ACHN (cell line): ENCODE measurements at places on chromosomes 7 and 10.

GRCh38 chr7:102830197-102830596, 81.4 kb downstream of the FAM185A start:
- no peak for DNase-seq

GRCh38 chr7:124191030-124191429, 158.2 kb upstream of the TMEM229A start:
- DNase-seq = no peak

GRCh38 chr10:122014652-122015248, 25.8 kb downstream of the TACC2 start:
- DNase-seq = no peak

- no peak for DNase-seq
Observed at GRCh38 chr10:31194986-31195385, 124.0 kb upstream of the ZEB1 start.

DNA sequence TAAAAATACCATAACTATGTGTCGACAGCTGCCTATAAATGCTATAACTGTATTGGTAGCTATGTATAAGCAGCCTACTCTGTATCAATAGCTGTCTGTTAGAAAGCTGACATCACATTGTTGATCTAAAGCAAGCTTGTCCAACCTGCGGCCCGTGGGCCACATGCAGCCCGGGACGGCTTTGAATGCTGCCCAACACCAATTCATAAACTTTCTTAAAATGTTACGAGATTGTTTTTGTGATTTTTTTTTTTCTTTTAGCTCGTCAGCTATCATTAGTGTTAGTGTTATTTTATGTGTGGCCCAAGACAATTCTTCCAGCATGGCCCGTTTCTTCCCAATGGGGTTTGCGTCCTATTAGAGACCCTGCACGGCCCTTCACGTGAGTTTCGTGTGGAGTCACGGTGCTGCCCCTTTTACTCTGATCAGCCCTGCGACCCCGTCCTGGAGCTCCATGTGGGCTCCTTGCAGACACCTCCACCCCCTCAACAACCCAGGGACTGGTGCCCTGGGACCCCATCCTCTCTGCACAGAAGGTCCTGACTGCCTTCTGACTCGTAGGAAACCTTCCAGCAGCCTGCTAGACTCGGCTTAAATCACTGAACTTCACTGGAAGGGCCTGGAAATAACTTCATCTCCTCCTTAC, 4.5 kb upstream of the PRKAR1B start:
- no peak for DNase-seq

DNA sequence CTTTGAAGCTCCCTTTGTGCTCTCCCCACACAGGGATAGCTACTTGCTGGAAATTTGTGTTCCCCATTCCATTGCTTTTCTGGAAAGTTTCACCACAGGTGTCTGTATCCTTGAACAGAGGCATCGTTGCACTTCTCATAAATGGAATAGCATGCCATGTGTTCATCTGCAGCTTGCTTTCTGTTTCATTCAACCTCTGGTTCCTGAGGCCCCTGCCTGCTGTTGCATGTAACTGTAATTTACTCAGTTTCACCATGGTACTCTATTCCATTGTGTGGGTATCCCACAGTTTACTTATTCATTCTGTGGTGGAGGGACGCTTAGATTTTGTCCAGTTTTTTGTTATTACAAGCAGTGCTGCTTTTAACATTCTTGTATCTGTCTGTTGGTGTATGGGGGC, 32.0 kb downstream of the EEPD1 start:
- no peak for DNase-seq

DNA sequence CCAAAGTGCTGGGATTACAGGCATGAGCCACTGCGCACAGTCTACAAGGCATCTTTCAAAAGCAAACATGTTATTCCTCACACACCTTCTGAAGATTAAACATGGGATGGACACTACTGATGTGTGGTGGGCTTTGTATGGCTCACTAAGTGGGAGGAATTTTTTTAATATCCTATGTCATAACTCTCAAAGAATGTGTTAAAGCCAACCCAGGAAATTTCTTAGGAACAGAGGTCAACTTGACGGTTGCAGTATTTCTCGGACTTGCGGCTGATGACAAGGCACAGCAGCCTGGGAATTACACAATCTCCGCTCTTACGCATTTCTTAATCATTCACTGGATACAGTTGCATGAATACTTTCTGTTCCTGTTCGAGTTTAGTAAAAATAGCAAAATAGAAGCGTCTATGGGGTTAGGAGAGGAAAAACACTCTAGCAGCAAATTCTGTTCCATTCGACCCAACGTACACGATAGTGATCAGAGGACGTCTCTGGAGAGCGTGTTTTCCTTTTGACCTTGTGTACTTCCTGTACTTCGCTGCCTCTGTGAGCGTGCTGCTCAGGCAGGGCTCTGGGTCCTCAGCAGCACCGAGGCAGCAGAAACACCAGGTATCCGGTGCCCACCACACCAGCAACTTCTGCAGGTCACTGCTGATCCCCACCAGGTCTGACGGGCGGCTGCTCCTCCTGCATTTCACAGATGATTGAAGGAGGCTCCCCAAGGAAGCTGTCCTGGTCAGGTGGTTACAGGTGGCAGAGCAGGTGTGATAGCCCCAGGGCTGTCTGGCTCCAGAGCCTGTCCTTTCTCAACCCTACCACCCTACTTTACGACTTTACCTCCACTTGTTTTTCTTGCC, 26.4 kb upstream of the SRGN start:
- peak; percentile 100 for DNase-seq

GRCh38 chr10:34520084-34520483, 295.0 kb downstream of the PARD3 start:
- no peak for DNase-seq

DNA sequence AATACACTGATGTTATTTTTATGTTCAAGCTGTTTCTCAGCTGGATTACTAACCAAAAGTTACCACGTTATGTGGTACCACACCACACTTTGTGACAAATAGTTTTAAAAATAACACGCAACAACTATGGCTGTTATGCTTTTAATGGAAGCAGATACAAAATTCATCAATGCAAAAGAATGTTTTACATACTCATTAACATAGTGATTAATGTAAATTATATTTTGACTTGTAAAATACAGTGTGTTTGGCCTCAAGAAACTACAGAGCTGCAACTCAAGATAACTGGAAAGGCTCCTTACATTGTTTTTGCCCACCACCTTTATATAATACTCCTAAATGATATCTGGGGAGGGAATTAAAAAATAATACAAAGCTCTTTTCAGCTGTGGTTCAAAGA, 25.5 kb downstream of the NCOA4 start:
- DNase-seq = no peak

DNA sequence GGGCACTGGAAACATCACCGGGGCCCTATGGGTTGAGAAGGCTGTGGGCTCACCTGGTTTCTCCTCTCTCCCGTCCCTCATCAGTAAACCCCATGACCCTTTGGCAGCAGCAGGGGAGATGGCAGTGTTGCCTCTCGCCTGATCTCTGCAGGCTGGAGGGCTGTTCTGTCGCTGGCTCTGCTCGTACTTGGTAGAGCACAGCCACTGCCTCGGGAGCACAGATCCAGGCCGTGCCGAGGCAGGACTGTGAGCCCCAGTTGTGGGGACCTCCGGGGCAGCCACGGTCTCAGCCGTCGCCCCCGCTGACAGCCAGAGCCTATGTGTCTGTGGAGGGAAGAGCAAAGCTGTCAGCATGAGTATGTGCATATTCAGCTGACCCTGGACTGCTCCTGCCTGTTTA, 94.9 kb downstream of the PTPRE start:
- DNase-seq = no peak

DNA sequence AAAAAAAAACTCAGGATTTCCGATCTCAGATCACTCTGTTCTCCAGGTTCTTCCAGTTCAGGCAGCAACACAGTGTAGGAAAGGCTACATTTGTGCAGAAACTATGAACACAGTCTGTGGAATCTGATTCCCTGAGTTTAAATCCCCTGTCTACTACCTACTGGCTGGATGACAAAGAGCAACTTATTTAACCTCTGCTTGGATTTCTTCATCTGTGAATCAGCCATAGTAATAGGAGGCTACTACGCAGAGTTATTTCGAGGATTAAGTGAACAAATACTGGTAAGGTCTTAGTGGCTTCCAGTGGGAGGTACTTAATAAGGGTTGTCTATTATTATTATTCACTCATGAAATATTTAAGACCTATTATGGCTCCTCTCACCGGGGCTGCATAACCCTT, 44.3 kb upstream of the PDCD4 start:
- no peak for DNase-seq

GRCh38 chr7:69190763-69191162, 407.5 kb upstream of the AUTS2 start:
- DNase-seq = no peak

DNA sequence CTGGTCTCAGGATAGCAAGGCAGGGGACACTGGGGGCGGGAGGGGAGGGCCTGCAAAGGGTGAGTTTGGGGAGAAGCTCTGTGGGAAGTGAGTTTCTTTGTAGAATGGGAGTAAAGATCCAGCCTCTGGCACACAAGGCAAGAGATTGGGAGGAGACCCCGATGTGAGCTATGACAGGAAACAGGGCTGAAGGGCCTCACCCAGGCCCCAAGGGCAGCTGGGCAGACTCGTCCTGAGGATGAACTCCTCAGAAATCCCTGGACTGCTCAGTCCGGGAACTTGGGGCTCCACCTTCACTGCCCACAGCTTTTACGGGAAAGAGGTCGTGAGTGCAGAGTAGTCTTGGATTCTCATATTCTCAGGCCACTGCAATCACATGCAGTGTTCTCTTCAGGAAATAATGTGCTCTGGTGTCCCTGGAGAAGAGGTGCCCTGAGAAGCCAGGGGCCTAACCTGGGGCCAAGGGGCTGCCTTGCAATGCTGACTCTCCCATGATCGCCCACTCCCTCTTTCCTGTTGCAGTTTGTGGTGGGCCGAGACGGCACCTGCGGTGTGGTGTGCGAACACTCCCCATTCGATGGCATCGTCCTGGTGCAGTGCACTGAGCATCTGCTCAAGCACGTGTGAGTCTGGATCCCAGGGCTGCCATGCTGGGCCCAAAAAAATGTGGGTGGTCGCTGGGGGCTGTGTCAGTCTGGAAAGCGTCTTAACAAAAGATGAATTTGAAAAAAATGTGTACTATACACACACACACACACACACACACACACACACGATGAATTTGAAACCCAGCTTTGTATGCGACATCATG, 31.3 kb upstream of the C10orf53 start:
- no peak for DNase-seq

GRCh38 chr10:14585287-14586193, 189.2 kb downstream of the FAM107B start:
- DNase-seq = no peak

DNA sequence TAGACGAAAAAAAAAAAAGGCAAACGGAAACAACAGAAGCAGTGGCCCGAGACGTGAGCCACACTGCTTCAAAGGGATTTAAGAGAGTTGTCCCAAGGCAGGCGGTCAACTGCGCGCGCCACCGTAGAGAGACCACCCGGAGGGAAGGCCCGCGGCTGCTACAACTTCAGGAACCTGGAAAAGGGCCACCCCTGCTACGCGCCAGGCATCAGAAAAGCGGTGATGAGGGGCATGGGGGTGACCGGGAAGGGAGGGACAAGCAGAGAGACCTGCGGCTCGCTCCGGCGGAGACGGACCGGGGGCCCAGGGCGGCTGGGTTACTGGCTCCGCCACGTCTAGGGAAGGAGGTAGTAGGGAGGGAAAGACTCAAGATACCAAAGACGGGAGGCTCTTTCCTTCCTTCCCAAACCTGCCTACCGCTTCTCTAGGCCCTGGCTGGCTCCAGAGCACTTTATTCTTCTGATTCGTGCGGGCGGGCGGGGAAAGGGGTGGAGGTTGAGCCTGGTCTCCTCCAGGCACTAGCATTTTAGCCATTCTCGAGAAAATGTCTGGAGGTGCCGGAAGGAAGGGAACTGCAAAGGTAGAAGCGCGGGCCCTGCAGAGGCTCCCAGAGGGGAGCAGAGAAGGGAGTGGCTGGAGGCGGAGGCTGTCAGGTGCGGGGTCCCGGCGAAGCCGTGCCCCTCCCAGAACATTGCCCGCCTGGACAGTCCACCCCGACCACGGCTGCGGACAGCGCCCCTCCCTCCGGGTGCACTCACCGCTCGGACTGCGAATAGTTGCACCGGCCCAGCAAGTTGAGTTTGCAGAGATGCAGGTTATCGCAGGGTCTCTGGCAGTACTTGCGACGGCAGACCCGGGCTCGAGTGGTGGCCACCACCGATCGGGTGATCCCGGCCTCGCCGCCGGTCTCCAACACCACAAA, 993 bp downstream of the ZC3HAV1 start:
- DNase-seq = peak; percentile 43

DNA sequence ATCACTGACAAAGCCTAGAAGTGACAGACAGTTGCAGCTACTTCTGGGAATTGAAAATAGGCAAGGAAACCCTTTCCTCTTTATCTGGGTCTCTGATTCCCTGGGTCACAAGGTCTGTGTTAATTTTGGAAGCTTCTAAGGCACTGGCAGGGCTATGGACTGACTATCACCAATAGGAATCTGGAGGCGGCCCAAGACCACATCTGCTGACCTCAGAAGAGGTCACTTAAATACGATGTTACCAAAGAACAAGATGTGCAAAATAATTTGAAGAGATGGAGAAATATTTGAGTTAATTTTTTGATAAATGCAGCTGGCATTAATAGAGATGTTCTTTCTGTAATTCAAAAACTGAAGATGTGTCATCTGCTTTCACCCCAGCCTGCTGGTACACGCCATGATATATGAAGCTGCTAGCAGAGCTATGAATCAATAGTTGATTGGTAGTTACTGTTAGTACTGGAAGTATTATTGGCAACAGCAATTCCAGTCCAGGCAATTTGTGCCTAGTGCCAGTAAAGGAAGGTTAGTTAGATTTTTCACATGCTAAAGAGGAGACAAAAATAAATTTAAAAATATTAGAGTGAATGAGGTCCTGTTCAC, 5.5 kb upstream of the STEAP4 start:
- no peak for DNase-seq

DNA sequence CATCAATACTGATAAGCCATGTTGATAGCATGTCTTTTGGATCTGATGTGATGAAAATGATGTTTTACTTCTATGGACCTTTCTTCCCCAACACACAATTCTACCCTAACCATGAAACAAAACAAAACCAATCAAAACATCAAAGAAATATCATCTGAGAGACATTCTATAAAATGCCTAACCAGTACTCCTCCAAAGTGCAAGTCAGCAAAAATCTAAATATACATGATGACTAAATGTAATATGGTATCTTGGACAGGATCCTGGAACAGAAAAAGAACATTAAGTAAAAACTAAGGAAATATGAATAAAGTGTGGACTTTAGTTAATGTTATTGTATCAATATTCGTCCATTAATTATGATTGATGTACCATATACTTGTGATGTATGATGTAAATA, 625.1 kb downstream of the MAGI2 start:
- DNase-seq = no peak

- DNase-seq = no peak
Observed at GRCh38 chr7:2982831-2983230, 60.8 kb downstream of the CARD11 start.

- no peak for DNase-seq
Observed at GRCh38 chr10:52706332-52707070, 66.1 kb downstream of the MBL2 start.
